ENCODE measurements at places on chromosomes 12 and 14.

- no peak for DNase-seq
Measured at GRCh38 chr12:70459786-70460185, 93.7 kb downstream of the KCNMB4 start.

- no peak for DNase-seq
Measured at GRCh38 chr14:58816416-58817115, 178.8 kb downstream of the DACT1 start.

- DNase-seq, result no peak
Measured at GRCh38 chr12:81377771-81378170, 299.9 kb downstream of the ACSS3 start.

- no peak for DNase-seq
Measured at GRCh38 chr12:93363841-93364297, 13.9 kb upstream of the NUDT4 start.

DNA sequence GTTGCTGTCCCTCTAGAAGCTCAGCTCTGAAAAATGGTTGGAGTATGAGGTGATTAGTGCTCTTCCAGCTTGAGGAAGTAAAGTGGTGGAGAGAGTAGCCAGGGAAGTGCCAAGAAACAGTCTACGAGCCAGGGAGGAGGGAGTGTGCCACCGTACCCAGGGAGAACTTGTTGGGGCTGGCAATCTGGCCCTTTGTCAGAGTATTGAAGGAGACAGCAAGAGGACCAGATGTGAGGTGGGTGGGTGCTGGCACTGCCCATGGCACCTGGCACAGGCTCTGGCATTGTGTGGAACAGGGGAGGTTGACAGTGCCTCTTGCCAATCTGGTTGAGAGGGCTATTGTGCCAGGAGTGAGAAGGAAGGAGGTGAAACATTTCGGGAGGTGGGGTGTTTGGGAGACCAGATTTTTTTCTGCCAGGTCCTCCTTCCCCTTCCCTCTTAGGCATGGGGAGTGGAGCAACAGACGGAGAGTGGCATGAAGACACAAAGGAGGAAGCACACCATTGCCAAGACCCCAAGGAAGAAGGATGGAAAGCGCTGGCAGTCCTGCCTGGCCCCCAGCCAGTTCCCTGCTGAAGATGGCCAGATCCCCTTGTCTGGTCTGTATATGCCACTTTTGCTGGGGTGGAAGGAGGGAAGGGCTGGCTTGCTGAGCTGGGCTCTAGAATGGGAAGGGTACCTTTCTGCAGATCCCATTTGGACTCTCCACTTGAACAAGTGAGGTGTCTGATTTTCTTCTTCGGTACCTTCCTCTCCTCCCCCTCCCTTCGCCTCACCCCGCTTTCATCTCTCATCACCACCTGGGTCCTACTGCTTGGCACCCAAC, 37.5 kb downstream of the ZFHX2 start:
- DNase-seq, result no peak

GRCh38 chr14:95063391-95063790, 93.9 kb downstream of the DICER1 start:
- DNase-seq, result no peak

DNA sequence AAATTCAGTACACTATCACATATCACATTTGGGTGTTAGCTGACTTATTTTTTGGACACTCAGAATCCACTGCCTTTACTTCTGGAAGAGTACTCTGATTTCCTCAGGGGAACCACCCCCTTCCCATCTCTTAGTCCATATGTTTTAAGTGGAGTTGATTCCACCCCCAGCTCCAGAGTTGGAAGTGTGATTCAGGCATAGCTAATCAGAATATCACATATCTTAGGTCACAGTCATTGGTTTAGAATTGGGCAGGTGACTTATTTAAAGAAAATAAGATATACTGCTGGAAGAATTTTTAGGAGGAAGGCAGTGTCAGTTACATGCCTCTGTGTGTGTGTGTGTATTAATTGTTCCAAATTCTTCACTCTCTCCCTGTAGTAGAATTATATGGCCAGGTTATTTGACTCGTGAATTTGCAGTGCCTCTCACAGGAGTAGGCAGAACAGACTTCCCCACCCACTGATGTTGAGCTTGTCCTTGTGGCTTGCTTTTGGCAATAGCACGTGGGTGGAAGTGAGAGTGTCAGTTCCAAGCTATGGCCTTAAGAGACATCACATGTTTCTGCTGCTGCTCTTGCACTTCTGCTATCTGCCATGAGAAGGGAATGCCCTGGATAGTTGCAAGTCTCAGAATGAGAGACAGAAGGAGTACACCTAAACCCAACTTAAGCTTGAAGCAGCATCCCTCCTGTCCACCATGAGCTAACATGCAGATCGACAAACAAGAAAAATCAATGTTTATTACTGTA, 6.4 kb upstream of the GAS2L3 start:
- peak; percentile 14 for DNase-seq

- no peak for DNase-seq
Measured at GRCh38 chr14:64434528-64434927, 30.8 kb upstream of the AKAP5 start.

- no peak for DNase-seq
Measured at GRCh38 chr14:24232645-24233537, at the start of gene GMPR2. TSS of gene GMPR2 (plus strand) at chr14:24232929. CDS start at chr14:24233254, 325 bp downstream.

DNA sequence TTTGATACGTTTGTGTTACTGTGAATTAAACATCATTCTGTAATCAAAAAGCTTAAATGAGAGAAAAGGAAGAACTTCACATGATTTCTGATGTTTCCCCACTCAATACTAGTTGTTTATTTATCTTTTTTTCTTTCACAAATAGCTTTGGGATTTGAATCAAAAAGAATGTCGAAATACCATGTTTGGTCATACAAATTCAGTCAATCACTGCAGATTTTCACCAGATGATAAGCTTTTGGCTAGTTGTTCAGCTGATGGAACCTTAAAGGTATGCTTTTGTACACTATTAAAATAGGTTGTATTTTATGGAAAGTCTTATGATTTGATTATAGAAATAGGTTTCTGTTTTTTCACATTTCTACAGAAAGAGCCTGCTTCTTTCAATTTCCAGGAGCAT, 41.5 kb downstream of the APAF1 start:
- DNase-seq, result no peak

- DNase-seq, result no peak
Measured at GRCh38 chr12:56126732-56127239, 1.3 kb upstream of the ESYT1 start.

GRCh38 chr14:79568594-79568993, 642.7 kb downstream of the DIO2 start:
- peak; percentile 32 for DNase-seq

GRCh38 chr14:98293576-98293975, 978.4 kb downstream of the BCL11B start:
- no peak for DNase-seq

GRCh38 chr14:91723501-91723900, 8.4 kb downstream of the CATSPERB start:
- DNase-seq, result no peak

DNA sequence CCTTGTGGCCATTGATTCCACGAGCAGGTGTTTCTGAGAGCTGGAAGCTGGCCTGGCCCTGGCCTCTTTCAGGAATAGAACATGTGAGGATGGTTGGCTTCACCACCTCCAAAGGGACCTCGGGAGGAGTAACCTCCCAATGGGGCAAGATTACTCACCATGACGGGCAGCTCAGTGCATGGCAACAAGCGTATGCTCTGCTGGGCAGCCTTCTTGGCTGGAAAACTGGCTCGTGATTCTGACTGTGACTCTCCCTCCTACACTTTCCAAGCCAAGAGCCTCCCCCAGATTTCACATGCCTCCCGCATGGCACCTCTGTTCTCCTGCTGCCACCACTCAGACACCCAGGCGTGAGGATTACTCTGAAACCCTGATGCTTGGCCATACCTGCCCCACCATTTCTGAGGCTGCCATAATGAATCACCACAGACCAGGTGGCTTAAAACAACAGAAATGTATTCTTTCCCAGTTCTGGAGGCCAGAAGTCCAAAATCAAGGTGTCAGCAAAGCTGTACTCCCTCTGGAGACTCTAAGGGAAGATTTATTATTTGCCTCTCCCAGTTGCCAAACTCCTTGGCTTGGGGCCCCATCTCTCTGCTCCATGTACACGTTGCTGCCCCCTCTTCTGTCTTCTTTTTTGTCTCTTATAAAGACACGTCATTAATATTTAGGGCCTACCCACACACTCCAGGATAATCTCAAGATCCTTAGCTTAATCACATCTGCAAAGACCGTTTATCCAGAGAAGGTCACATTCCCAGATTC, 215.9 kb downstream of the CHST11 start:
- DNase-seq, result peak; percentile 19

- peak; percentile 44 for DNase-seq
Measured at GRCh38 chr14:51507511-51507905, 144.2 kb upstream of the FRMD6 start.

DNA sequence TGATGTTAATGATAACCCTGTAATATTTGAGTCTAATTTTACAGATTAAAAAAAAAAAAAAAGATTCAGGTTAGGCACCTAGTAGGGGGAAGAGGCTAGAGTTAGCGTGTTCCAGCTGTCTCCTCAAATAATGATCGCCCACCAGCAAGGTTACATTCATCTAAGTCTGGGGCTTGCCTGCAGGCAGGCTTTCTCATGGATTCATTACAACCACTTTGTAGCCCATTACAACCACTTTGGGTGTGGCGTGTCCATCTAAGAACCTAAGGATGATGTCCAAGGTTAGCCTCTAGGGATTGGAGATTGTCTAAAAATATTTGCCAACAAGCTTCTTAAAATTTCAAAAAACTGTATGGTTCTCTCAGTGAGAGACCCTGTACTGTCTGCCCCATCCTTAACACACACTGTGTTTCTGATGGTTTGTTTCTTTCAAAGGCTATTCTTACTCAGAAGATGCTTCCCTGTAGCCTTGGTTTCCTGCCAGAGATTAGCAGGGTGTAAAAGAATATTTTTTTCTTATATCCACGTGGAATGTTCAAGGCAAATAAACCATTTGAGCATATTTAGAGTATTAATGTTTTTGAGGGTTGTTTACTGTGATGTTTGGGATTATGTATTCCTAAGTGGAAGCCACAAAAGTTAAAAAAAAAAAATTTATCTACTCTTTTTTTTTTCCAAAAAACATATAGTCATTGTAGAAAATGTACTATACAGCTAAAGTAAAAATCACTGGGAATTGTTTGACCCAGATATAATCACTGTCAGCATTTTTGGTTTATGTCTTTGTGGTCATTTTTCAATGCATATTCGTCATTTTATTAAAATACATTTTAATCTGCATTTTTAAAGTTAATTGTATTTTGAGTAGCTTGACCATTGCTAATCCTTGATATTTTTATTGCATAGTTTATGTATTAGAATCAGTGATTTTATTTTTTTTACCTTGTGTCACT, 1.7 kb downstream of the DYNC1H1 start:
- peak; percentile 52 for DNase-seq

GRCh38 chr14:47507861-47508260, 167.5 kb downstream of the MDGA2 start:
- no peak for DNase-seq

DNA sequence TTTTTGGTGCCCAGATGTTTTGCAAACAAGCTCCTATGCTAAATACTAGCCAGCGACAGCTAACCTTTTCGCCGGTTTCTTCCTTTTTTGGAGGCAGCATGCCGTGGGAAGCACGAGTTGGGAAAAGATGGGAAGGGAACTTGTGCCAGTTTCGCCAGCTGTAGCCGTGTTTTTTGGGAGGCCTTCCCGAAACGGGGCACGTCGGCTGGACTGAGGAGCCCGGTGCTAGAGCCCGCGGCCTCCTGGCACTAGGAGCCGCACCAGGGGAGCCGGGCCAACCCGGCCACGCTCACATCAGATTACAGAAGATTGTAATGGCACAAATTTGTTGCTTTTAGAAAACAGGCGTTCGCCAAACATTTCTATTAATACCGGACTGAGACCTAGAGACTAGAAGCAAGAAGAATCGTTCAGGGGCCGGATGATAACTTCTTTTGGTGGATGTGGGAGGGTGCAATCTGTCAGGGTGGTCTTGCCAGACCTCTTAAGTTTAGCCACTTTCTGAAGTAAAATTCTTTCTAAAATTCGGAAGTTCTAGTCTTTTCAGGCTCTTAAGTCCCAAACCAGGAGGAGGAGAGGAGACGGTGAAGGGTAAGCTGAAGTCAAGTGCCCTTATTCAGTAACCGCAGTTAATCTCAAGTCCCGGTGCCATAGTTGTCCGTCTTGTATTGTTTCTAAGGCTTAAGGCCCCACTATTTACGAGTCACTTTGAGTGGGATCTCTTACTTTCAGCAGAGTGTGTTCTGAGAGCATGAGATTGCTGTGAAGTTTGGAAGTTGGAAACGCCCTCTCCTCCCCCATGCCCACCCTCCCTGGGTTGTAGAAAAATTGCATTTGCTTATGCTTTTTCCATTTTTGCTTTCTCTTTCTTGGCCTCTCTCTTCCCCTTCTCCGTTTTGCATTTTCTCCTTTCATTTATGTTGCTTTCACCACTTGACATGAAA, 1.3 kb downstream of the RASSF3 start:
- DNase-seq, result peak; percentile 52

- peak; percentile 49 for DNase-seq
Measured at GRCh38 chr14:89308232-89308959, 108.6 kb downstream of the FOXN3 start.

- DNase-seq, result no peak
Measured at GRCh38 chr12:87988534-87988933, 40.7 kb downstream of the C12orf50 start.

Data from EH (cell line).